ENCODE measurements at places on chromosomes 16 and 17.

DNA sequence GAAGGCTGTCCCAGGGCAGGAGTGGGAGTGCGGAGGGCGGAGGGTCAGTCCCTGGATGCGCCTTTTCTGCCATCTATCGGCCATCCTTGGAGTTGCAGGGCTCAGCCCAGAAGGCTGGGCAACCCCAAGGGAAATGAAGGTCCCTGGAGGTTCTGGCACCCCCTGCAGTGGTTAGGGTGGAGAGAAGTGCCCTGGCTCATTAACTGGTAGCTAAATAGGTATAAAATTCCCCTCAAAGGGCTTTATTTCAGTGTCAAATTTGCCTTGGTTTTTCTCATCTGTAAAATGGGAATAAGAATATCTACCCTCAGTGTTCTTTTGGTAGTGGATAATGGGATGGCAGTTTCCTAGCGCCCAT is 22.4 kb downstream of the C17orf75 start:
- DNase-seq = peak; percentile 86
- no peak overlapping the region for H3K4me3 ChIP-seq
- H3K36me3 ChIP-seq = no peaks in the 10 kb centered on the region
- H3K27ac ChIP-seq = no peak overlapping the region

DNA sequence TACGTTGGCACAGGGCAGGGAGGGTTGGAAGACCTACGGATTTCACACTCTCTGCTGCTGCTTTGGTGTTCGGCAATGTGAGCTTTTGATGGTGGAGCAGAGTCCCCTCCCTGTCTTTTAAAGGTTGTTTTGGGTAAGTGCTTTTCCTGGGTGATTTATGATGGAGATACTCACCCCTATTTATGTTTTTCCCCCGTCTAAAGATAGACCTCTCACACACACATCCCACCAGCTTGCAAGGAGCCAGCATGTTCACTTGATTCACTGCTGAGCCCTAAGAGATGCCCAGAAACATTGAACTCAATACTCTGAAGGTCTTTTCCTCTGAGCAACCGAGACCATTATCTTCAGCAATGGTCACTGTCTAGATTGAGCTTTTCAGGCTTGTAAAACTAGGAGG is 8.3 kb downstream of the RBFOX1 start:
- H3K4me3 ChIP-seq = no peak overlapping the region
- H3K36me3 ChIP-seq = no peaks in the 10 kb centered on the region
- no peak for DNase-seq

DNA sequence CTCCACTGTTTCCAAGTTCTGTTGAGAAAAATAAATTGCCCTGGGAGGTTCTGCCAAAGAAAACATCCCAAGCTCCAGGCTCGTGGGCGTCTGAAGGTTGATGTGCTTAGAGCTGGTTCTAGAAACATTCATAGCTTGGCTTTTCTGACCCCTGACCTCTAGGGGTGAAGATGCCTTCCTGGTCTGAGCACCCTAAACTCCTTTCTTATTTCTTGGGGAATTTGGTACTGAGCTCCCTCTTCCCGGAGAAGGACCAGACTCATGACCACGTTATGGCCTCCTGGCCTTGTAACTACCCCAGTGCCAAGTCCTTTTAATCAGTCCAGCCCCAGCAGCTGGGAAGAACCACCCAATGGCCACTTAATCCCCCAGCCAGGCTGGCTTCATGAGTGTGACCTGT is 66.4 kb downstream of the MYH11 start:
- no peak overlapping the region for H3K4me3 ChIP-seq
- no peaks in the 10 kb centered on the region for H3K27me3 ChIP-seq
- no peaks in the 10 kb centered on the region for H3K4me1 ChIP-seq
- DNase-seq = no peak

- no peak for DNase-seq
- no peaks in the 10 kb centered on the region for H3K4me1 ChIP-seq
- no peak overlapping the region for H3K4me3 ChIP-seq
- H3K27me3 ChIP-seq = no peaks in the 10 kb centered on the region
These were observed 999.7 kb downstream of the CDH11 start for GRCh38 chr16:64122177-64122576.

DNA sequence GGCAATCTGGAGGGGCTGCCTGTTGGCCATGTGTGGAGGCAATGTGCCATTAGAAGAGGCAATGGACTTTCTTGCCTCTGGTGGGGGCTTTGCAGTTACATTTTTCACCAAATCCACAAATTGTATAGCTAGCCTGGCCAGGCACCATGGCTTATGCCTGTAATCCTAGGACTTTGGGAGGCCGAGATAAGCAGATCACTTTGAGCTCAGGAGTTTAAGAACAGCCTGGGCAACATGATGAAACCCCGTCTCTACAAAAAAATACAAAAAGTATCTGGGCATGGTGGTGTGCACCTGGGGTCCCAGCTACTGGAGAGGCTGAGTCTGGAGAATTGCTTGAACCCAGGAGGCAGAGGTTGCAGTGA is 2.7 kb upstream of the RNF112 start:
- no peak overlapping the region for H3K27ac ChIP-seq
- no peak overlapping the region for H3K4me3 ChIP-seq
- H3K4me1 ChIP-seq = no peaks in the 10 kb centered on the region
- DNase-seq = no peak
- H3K27me3 ChIP-seq = no peaks in the 10 kb centered on the region
- H3K36me3 ChIP-seq = no peaks in the 10 kb centered on the region

DNA sequence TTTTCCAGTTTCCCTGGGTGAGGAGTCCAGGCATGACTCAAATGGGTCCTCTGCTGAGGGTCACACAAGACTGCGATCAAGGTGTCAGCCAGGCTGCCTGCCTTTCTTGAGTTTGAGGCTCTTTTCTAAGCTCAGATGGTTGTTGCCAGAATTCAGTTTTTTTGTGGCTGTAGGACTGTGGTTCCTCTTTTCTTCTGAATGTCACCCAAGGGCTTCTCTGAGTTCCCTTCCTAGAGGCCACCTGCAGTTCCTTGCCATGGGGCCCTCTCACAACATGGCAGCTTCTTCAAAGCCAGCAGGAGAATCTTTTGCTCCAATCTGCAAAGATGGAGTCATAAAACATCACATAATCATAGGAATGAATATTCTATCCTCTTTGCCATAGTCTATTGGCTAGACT is 17.5 kb downstream of the LIMD2 start:
- H3K4me3 ChIP-seq = no peak overlapping the region
- peaks cover 7% of the 10 kb centered on the region for H3K4me1 ChIP-seq
- peaks cover 7% of the 10 kb centered on the region for H3K36me3 ChIP-seq
- DNase-seq = no peak
- no peak overlapping the region for H3K27ac ChIP-seq

- no peak overlapping the region for H3K4me3 ChIP-seq
- H3K36me3 ChIP-seq = no peaks in the 10 kb centered on the region
- DNase-seq = peak; percentile 50
- H3K27me3 ChIP-seq = no peaks in the 10 kb centered on the region
These were observed 27.7 kb upstream of the SBK1 start for GRCh38 chr16:28264656-28265055.

- H3K27me3 ChIP-seq = no peaks in the 10 kb centered on the region
- no peak overlapping the region for H3K4me3 ChIP-seq
These were observed 29.8 kb upstream of the ABCC11 start for GRCh38 chr16:48277158-48277557.

- H3K36me3 ChIP-seq = peaks cover 27% of the 10 kb centered on the region
- peaks cover 8% of the 10 kb centered on the region for H3K4me1 ChIP-seq
- no peak overlapping the region for H3K27ac ChIP-seq
- no peak for DNase-seq
- H3K27me3 ChIP-seq = no peaks in the 10 kb centered on the region
These were observed 5.1 kb downstream of the GALNS start for GRCh38 chr16:88851616-88852015.

DNA sequence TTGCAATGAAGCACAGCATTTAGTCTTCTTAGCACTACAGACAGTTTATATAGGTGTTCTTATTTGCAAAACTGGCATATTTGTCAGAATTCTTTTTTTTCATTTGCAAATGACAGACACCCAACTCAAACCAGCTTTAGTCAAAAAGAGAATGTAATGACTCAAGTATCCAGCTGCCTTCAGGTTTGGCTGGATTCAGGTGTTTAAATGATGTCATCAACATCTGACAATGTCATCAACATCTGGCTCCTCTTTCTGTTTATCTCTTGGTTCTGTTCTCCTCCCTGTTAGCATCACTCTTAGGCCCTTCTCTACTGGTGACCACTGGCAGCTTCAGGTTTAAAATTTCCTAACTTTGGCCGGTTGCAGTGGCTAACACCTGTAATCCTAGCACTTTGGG is 18.9 kb downstream of the TMC5 start:
- no peaks in the 10 kb centered on the region for H3K36me3 ChIP-seq
- H3K4me3 ChIP-seq = no peak overlapping the region
- no peak overlapping the region for H3K27ac ChIP-seq
- no peaks in the 10 kb centered on the region for H3K27me3 ChIP-seq
- H3K4me1 ChIP-seq = no peaks in the 10 kb centered on the region
- DNase-seq = peak; percentile 71

DNA sequence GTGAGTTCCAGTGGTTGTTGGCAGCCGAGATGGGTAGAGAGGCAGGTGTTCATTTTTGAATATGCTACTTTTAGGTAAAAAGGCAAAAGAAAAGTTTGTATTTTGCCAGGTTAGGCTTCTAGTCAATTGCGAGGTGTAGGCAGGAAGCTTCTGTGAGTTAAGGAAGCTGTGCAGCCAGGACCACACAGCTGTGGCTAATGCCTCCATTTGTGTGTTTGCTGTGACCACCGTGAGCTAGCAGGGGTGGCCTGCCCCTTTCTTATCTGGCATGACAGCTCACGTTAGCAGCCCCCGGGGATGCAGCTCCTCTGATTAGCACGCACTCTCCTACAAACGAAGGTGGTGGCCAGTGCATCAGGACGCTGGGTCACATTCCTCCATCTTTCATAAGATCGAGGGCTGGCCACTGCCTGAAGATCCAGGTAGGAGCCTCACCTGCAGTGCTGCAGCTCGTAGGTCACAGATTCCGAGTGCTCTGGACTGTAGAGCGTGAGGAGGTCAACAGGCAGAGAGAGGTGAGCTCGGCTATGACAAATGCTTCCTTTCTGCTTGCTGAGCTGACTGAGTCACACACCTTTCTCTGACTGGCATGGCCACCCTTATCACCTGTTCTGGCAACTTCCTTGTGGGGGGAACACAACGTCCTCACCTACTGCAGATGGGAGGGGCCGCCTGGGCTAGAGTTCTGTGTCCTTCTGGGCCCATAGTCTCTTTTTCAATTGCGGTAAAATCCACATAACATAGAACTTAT is 244.4 kb downstream of the HS3ST3B1 start:
- H3K4me1 ChIP-seq = no peaks in the 10 kb centered on the region
- DNase-seq = no peak
- no peaks in the 10 kb centered on the region for H3K27me3 ChIP-seq
- H3K36me3 ChIP-seq = no peaks in the 10 kb centered on the region

DNA sequence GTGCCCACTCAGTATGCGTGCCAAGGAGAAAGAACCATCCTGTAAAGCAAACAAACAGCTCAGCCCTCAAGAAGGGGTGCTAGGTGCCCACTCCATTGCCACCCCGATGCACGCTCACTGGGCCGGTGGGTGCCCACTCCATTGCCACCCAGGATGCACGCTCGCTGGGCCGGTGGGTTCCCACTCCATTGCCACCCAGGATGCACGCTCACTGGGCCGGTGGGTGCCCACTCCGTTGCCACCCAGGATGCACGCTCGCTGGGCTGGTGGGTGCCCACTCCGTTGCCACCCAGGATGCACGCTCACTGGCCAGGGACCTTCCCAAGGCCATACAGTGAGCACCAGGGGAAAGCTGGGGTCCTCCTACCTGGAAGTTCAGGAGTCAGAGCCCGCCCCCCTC is 28.1 kb downstream of the HASPIN start:
- H3K4me3 ChIP-seq = no peak overlapping the region
- no peaks in the 10 kb centered on the region for H3K36me3 ChIP-seq
- no peak overlapping the region for H3K27ac ChIP-seq
- peaks cover 4% of the 10 kb centered on the region for H3K4me1 ChIP-seq
- no peaks in the 10 kb centered on the region for H3K27me3 ChIP-seq

- DNase-seq = peak; percentile 36
- H3K36me3 ChIP-seq = no peaks in the 10 kb centered on the region
- H3K27ac ChIP-seq = no peak overlapping the region
- no peak overlapping the region for H3K4me3 ChIP-seq
These were observed 299.3 kb upstream of the PSMD7 start for GRCh38 chr16:73997340-73997711.

DNA sequence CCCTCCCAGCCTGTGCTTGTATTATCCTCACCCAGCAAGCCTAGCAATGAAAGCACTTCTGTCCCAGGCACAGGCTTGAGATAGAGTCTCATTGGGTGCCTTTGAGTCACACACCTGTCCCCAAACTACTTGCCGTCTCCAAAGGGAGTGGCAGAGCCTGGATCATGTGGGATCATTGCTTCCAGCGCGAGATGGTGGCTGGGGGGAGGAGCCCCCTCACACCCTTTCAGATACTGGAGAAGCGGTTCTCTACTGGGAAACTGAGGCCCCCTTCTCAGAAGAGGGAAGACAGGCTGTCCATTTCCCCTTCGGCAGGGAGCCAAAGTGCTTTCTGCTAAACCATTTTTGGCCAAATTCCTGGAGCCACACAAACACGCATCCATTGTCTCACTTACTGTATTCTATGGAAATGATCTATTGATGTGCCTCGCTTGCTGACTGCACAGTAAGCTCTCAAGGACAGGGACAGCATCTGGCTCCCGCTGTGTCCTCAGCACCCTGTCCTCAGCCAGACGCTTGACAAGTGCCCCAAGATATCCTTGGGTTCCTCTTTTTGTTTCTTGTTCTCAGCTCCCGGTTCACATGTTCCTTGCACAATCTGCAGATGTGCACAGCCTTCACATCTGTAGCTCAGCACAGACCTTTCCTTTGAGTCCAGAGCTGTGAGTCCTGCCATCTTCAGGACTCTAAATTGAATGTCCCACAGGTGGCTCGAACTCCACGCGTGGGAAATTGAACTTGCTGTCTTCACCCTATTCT is 26.0 kb upstream of the DLX3 start:
- H3K27ac ChIP-seq = no peak overlapping the region
- no peaks in the 10 kb centered on the region for H3K27me3 ChIP-seq
- H3K36me3 ChIP-seq = no peaks in the 10 kb centered on the region
- no peak overlapping the region for H3K4me3 ChIP-seq

DNA sequence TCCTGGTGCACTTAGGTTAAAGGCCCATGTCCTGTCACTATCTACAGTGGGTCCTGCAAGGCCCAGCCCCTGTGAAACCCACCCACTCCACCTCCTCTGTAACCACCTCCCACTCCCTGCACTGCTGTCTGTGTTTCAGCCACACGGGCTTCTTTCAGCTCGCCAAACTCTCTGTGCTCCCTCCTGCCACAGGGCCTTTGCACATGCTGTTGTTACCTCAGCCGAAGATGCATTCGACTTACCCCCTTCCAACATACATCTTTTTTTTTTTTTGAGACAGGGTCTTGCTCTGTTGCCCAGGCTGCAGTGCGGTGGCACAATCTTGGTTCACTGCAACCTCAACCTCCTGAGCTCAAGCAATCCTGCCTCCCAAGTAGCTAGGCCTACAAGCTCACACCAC is 76.5 kb upstream of the RPL38 start:
- DNase-seq = no peak
- H3K4me1 ChIP-seq = peaks cover 6% of the 10 kb centered on the region
- no peaks in the 10 kb centered on the region for H3K36me3 ChIP-seq

- peak overlapping the region; percentile 86 for H3K27ac ChIP-seq
- H3K27me3 ChIP-seq = no peaks in the 10 kb centered on the region
- H3K4me3 ChIP-seq = no peak overlapping the region
These were observed 20.9 kb downstream of the ITGB3 start for GRCh38 chr17:47274319-47275069.

GRCh38 chr17:77325577-77326075 is 184.9 kb downstream of the SEC14L1 start:
- H3K36me3 ChIP-seq = no peaks in the 10 kb centered on the region
- DNase-seq = no peak
- peaks cover 34% of the 10 kb centered on the region for H3K4me1 ChIP-seq
- no peak overlapping the region for H3K27ac ChIP-seq
- no peaks in the 10 kb centered on the region for H3K27me3 ChIP-seq
- H3K4me3 ChIP-seq = no peak overlapping the region

All from trophoblast cell (in vitro differentiated cells and primary cell).